ENCODE measurements at places on chromosomes 1 and 21.

DNA sequence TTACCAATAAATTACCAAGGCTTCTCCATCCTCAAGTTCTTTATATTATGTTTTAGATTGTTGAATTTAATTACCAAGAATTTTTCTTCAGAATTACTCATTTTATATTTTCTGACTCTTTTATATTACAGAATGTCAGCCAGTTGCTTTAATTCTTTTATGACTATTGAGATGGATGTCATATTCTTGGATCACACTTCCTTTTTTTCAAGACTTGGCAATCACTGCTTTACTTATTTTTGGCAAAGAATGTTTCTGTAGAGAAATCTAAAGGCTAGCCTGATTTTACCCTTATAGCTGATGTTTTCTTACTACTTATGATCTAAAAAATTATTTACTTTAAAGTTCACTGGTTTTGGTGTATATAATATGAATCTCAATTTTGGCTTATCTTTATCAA lies 721.1 kb upstream of the TMPRSS15 start:
- DNase-seq, result no peak

- no peak for DNase-seq
These were observed 4.5 kb downstream of the TMEM125 start for GRCh38 chr1:43274125-43274803.

DNA sequence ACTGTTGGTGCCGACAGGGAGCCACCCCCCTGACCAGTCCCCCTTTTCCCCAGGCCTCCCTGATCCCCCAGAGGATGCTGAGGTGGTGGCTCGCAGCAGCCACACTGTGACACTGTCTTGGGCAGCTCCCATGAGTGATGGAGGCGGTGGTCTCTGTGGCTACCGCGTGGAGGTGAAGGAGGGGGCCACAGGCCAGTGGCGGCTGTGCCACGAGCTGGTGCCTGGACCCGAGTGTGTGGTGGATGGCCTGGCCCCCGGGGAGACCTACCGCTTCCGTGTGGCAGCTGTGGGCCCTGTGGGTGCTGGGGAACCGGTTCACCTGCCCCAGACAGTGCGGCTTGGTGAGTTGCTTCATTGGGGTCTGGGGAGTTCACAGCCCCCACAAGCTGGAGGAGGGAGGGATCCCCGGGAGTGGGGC lies 89.2 kb downstream of the TRIM11 start:
- DNase-seq, result no peak

DNA sequence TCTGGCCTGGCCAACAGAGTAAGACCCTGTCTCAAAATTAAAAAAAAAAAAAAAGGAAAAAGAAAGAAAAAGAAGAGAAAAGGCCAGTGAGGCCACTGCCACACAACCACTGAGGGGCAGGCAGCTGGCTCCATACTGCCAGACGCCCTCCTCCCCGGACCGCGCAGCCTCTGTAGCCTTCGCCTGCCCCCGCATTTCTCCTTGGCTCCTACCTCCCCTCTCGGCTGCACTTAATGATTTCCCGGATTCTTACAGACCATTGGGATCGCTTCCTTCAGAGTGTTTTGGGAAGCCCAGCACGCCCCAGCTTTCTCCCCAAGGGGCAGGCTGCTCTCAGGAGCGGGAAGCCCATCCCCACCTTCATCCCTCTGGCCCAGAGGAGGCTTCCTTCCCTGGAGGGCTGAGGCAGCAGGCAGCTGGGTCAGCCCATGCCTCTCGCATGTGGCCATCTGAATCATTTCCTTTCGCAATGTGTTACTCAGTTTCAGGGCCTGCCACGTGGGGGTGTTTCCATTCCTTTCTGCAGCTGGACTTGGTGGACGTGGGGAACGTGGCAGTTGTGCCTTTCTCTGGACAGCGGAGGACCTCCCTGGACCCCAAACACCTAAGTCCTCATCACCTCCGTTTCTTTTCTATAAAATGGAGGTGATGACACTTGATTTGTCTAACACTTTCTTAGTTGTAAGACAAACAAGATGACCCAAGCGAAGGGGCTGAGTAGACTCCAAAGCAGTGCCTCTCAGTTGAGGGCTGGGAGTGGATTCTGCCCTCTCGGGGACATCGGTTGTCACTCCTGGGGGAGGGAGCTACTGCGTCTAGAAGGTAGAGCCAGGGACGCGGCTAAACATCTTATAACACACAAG lies 2.3 kb downstream of the SLC2A5 start:
- DNase-seq, result no peak

DNA sequence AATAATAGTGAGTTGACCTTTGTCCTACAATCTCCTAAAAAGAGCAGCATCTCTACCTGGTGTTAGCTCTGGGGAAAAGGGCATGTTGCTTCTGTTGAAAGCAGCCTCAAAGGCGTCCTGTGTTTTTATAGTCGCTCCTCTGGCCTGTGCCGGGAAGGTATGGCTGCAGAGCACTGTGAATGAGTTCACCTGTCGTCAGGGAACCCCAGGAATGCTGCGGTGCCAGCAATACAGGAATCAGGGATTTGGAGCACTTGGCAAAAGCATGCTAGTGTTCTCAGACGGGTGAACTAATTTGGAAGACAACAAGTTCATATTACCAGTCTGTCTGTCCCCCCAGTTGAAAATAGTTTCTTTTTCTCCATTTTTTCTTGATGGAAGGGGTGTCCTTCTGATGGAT lies 60.3 kb upstream of the PGD start:
- no peak for DNase-seq

Measured in amygdala (tissue), 56 donors.